Activated naive CD4-positive, alpha-beta T cell treated with Interleukin-2 at 50 U/mL for 16 hours (primary cell): ENCODE measurements at places on chromosomes 6 and 20.
A peak's percentile ranks its signal among the peaks of the same experiment; 100 is the strongest.

GRCh38 chr6:115969207-115969929 is 91.3 kb downstream of the FRK start:
- DNase-seq: no peak

DNA sequence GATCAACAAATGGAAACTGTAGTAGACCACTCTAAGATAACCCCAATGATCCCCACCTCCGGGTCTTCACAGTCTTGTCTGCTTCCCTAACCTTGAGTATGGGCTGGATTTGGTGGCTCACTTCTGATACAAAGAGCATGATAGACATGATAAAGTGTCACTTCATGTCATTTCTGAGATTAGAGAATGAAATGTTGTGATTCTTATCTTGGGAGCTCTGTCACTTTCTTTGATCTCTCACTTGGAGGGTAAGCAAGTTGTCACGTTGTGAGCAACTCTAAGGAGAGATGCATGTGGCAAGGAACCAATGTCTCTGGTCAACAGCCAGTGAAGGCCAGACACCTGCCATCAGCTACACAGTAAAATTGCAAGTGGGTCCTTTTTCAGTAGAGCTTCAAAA is 3.0 kb upstream of the GLO1 start:
- DNase-seq: no peak

DNA sequence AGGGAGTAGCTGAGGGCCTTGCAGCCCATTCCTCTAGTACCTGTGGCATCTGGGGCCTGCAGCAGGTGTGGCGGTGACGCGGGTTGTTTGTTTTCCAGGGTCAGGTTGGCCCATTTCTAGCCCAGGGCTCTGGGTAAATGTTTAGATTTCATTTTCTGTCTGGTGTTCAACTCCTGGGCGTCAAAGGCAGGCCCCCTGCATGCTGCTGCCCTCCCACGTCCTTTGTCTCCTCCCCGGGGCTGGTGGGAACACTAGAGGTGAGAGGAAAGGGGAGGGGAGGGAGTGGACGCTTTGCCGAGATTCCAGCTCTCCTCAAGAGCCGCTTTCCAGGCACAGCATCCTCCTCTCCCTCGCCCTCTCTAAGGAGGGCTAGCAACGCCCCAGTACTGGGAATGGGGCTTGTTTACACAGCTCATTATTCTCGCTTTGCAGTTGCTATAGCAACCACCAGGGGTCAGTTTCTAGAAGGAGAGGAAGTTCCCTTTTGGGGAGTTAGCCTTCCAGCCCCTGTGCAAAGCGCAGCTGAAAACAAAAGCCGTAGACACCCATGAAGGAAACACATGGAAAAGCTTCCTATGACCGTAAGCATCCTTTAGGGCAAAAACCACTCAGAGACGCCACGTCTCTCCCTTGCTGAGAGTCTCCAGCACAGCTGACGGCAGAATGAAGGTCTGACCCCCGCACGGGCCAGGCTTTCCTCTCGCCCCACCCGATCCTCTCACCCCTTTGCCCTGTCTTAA is 170.6 kb downstream of the LY86 start:
- no peak for DNase-seq

GRCh38 chr20:44247586-44248409 is 690 bp downstream of the GDAP1L1 start:
- no peak for DNase-seq

- DNase-seq: peak; percentile 62
These were observed 7.3 kb downstream of the DNTTIP1 start for GRCh38 chr20:45798935-45799642.

DNA sequence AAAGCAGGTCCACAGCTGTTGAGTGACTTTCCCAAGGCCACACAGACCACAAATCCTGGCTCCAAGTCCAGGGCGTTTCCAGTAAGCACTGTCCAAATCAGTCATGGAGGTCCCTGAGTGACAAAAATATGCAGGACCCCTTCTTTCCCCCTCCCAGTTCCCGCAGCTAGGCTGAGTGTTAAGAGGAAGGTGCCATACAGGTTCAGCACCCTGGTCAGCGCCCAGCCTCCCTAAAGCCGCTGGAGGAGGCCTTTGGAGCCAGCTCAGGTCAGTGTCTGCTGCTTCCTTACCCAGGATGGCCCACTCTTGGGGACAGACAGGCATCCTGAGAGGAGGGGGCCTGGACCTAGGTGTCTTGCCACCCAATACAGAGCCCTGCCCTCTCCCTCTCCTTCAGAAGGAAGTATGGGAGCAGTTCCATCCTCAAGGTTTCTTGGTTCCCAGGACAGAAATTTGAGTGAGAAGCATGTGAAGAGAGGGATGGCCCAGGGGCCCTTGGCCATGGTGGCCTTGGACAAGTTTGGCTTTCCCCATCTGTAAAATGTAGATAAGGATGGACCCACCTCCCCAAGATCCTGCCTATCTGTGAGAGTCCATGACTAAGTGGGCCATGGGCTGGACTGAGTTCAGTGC is 13.2 kb downstream of the TMEM74B start:
- no peak for DNase-seq

DNA sequence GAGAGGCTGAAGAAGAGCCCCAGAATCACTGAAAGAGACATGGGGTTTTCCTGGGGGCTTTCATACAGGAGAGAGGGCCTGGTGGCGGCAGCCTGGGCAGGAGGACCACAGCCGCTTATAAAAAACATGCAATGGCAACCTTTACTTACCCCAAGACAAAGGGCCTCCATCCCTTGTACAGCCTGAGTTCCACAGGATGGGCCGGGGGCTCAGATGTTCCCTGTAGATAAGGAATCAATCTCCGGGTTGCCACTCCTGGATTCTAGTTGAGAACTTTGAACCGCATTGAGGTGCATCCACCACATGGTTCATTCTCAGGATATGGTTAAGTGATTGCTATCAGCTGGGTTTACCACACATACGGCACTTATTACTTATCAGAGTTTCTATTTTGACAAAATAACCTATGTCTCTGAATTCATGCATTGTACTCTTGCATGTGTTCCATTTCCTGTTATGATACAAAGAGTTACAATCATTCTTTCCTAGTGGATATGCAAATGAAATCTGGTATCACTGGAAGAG is 677.6 kb downstream of the KIF16B start:
- DNase-seq: no peak

GRCh38 chr6:42051268-42051653 is 937 bp downstream of the TAF8 start:
- DNase-seq: no peak

- DNase-seq: no peak
These were observed 58.0 kb downstream of the PACRG start for GRCh38 chr6:162785632-162786242.

- no peak for DNase-seq
These were observed 333.3 kb upstream of the HSF2 start for GRCh38 chr6:122066200-122066599.

DNA sequence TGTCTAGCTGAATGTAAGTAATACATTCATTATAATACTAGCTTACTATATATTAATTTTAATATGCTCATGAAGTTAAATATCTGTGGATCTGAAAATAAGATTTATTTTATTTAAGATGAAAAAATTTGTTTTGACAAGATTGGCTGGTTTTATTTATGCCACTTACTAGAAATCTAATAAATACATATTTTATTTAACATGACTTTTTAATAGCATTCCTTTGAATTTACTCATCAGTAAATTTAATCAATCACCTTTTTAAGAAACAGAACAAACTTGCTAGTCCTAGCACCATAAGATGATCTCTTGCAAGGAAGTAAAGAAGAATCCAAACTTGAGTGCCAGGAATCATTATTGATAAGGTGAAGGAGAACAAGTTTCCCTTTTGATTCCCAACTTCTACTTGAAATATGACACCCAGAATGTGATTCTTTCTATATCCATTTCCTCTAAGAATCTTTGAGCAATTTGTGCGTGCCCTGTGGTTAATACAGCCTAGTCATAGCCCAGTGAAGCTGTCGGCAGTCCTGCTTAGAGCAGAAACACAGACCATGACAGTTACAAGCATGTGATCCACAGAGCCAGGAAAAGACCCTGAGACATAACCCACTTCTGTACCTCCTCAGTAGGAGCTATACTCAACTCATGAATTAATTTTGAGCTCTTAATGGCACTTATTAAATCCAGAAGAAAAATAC is 282.3 kb upstream of the QKI start:
- DNase-seq: no peak

GRCh38 chr6:25034431-25034921 is 98.7 kb upstream of the RIPOR2 start:
- DNase-seq: no peak

DNA sequence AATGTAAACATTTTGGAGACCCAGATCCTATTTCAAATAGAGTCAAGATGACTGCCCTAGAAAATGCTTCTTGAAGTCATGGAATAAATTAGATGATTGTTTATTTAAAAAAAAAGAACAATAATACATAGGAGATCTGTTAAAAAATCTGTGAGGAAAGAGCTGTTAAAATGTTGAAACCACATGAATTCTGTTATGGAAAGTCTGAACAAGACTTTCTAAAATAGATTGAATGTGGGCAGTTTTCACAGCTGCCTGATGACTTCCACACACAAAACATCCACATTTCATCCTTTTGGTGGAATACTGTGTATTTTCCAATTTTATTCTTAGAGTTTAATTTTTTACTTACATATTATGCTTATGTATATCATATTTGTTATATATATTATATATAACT is 186.1 kb downstream of the LAMA2 start:
- no peak for DNase-seq

GRCh38 chr6:111776236-111777221 is 96.7 kb downstream of the FYN start:
- DNase-seq: no peak

DNA sequence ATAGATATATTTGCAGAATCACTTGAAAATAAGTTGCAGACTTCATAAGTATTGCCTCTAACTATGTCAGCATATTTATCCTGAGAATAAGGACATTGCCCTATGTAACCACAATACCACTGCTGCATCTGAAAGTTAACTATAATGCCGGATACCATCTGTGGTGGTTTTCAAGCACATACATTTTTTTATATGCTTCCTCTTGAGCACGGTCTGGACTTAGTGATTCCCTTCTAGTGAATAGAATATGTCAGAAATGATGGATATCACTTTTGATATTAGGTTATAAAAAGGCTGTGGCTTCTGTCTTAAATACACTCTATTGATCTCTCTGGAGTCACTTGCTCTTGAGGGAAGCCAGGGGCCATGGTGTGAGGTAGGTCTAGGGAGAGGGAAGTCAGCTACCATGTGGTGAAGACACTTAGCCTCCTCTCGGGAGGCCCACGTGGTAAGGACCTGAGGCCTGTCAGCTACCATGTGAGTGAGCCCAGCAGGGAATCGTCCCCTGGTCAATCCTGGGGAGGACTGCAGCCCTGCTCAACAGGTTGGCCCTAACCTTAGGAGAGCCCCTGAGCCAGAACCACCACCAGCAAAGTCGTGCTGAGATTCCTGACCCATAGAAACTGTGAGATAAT is 57.5 kb downstream of the CCDC170 start:
- no peak for DNase-seq

DNA sequence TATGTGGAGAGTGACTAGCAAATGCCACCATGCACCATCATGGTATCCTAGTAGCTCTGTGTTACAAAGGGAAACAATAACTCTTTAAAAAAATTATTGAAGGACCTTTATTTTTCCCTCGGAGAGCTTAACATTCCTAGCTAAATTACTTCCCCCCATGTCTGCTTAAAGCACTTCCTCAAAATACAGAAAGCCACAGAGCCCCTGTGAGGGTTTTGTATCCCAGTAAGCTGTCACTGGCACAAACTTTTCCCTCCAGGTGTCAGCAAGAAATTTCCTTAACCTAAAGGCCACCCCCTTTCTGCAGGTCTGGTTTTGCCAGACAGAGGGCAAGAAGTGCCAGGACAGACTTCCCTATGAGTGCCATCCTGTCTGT is 340.0 kb upstream of the PRDM1 start:
- DNase-seq: no peak

DNA sequence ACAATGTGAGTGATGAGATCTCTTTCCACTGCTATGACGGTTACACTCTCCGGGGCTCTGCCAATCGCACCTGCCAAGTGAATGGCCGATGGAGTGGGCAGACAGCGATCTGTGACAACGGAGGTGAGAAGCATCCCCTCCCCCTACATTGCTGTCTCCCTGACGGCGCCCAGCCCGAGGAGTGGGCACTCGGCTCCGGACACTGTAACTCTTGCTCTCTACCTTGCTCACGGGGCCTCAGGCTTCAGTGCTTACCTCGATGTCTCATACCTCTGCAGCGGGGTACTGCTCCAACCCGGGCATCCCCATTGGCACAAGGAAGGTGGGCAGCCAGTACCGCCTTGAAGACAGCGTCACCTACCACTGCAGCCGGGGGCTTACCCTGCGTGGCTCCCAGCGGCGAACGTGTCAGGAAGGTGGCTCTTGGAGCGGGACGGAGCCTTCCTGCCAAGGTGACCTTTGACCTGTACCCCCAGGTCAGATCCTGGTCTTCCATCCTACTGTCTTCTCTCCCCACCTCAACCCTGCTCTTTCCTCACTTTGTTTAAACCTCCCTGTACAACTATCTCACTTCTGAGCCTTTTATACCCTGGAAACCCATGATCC is 1.3 kb downstream of the CFB start:
- DNase-seq: no peak

DNA sequence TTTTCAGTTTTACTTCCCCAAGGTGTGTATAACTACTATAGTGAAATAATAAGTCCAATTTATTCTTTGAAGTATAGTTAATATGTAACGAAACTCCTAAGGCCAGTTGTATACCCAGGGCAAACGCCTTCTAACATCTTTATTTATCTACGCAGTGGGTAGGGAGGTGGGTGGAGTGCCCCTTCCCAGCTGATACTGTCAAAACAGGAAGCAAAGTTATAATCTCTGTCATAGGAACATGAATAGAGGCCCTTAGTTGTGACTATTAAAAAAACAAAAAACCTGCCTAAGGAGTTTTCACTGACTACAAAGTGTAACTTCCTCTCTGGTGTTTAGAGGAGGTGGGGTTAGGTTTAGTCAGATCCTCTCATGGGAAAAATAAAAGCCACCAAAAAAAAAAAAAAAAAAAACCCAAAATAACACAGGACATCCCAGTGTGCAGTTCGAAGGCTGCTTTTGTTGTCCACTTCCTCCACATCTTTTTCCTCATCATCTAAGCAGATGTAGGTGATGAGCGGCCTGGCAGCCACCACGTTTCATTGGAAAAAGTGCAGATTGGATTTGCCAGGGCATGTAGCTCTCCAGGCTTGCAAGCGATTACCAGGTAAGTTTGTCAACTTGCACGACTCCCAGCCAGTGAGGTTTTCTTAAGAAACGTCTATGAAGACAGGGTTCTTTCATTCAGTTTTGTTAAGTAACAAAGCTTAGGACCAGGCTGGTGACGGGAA is 58.7 kb downstream of the UTRN start:
- DNase-seq: peak; percentile 34

GRCh38 chr6:35025232-35026188 is 115.6 kb downstream of the TCP11 start:
- DNase-seq: no peak

GRCh38 chr6:112054555-112055190 is 769 bp downstream of the CCN6 start:
- DNase-seq: no peak
